ENCODE measurements at places on chromosomes 3 and 15.

- DNase-seq, result no peak
Observed at GRCh38 chr3:147423798-147424580, 14.8 kb downstream of the ZIC1 start.

DNA sequence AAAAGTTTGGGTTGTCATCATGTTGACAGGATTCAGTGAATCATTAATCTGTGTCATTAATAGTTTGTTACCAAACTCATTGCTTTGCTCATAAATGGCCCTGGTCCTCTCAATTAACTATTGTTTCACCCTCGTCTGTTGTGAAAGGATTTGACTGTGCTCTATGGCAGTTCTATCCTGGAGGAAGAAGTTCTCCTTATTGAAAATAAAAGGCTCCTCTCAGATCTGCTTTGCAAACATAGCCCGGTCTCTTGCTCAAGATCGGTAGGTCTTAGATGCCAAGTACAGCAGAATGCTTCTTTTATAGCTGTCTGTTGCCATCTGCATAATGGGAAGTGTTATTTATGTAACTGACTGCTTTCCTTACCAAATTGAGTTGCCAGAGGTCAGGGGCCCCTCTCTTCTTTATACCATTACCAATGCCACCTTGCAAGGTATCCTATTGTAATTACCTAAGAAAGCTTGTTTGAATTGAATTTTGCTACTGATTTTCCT lies 146.5 kb downstream of the EBLN2 start:
- no peak for DNase-seq

GRCh38 chr3:39540162-39540921 lies 72.9 kb downstream of the MOBP start:
- no peak for DNase-seq

GRCh38 chr3:28700728-28701127 lies 352.1 kb upstream of the AZI2 start:
- DNase-seq, result no peak

- no peak for DNase-seq
Observed at GRCh38 chr3:44875596-44875995, 1.2 kb downstream of the TGM4 start.

DNA sequence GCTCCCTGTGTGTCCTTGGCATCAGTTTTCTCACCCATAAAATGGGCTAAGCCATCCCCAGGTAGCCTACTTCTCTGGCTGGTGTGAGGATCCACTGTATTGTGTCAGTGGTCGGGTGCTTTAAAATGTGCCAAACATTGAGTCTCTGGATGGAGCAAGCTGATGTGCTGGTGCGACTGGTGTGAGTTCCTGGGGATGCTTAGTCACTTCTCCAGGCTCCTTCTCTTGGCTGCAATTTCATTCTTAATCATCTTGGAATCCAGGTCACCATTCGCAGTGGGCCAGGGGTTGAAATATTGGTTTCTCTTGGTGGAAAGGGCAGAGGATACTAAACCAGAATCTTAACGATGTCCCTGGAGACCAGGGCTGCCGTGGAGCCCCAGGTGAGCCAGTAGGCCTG lies 29.3 kb downstream of the SCN5A start:
- DNase-seq, result no peak

DNA sequence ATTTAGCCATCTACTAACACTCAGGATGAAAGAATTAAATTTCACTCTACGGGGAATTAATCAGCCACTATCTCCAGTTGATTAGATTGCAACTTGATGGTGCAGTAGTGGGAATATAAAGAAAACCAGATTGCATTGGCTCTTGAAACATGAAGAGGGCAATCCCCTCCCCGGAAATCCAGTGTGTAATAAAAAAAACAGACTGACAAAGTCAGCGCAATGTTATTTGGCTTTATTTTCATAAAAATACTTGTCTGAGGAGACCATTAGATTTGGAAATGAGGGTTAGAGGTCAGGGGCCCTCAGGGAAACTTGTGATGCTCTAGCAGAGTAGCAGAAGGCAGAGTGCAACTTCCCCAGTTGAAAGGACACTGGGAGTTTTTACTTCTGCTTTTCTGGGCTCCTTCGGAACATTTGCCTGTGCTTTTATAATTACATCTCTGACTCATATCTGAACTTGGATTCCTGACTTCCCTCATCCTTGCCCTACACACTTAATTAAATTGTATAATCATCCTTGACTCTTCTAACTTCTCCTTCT lies 326.8 kb downstream of the TUSC7 start:
- DNase-seq, result no peak

Measured in activated effector memory CD4-positive, alpha-beta T cell treated with Interleukin-2 at 50 U/mL for 16 hours (primary cell).